ENCODE measurements at places on chromosomes 16 and 17.

DNA sequence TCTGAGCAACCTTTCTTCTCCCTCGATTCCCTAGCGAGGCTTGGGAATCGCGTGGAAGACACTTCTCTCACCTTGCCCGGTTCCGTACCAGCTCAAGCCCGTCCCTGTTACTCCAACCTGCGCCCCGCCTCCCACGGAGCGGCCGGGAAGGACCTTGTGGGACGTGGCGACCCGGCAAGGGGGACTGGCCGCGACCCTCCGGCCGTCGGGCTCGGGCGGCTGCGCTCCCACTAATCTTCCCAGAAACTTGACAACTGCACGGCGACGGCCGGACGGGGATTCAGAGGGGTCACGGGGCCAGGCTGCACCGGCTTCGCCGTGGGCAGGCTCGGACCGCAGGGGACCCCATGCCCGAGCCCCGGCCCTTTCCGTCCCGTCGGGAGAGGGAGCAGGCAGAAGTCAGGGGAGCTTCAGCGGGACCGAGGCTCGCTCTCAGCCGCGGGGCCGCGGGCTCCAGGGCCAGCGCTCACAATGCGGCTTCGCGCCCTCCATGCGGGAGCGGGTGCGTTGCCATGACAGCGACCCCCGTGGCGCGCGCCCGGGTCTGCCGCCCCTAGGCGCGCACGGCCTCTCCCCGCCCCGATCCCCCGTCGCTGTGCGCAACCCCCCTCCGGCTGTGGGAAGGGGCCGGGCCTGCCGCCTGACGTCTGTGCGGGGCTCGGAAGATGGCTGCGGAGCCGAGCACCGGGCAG lies at the start of gene SGSM2:
SGSM2 (plus strand) TSS at position 650 of the 692 bp plus-strand sequence. CDS start 188 bp downstream, outside the sequence.
- ATAC-seq = peak; percentile 19

GRCh38 chr17:50098583-50098982 lies 3.4 kb downstream of the PDK2 start:
- no peak for ATAC-seq

GRCh38 chr16:3865241-3865640 lies 15.3 kb downstream of the CREBBP start:
- no peak for ATAC-seq

DNA sequence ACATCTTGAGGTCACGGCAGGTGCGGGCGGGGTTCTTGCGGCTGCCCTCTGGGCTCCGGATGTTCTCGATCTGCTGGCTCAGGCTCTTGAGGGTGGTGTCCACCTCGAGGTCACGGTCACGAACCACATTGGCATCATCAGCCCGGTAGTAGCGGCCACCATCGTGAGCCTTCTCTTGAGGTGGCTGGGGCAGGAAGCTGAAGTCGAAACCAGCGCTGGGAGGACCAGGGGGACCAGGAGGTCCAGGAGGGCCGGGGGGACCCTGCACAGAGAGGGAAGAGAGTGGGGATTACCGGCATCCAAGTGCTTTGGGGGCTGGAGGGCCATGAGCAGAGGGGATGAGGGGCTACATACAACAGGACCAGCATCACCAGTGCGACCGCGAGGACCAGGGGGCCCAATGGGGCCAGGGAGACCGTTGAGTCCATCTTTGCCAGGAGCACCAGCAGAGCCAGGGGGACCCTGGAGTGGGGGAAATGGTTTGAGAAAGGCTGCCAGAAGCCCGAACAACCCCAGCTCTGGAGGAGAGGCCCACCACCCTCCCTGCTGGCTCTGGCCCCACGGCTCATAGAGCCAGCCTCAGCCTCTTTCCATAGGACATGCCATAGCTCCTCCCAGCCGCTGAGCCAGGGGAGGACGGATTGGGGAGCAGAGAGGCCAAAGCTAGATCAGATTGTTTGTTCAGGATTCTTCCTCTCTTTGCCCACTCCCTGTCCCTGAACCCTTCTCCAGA lies 14.6 kb downstream of the COL1A1 start:
- ATAC-seq = no peak

DNA sequence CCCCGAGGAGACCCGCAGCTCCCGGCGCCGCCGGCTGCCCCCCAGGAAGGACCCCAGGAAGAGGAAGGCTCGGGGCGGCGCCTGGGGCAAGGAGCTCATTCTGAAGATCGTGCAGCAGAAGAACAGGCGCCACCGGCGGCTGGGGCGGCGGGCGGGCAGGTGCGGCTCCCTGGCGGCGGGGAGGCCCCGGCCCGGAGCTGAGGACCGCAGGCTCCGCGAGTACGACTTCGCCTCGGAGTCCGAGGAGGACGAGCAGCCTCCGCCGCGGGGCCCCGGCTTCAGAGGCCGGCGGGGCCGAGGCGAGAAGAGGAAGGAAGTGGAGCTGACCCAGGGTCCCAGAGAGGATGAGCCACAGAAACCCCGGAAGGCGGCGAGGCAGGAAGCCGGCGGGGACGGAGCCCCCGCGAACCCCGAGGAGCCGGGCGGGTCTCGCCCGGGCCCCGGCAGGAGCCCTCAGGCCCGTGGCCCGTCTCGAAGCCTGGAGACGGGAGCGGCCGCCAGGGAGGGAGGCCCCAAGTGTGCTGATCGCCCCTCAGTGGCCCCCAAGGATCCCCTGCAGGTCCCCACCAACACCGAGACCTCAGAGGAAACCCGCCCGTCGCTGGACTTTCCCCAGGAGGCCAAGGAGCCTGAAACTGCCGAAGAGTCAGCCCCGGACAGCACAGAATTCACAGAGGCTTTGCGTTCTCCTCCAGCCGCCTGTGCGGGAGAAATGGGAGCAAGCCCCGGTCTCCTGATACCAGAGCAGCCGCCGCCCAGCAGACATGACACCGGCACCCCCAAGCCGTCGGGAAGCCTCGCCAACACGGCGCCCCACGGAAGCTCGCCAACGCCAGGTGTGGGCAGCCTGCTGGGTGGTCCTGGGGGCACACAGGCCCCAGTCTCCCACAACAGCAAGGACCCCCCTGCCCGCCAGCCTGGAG lies 22.3 kb upstream of the ZFPM1 start:
- ATAC-seq = peak; percentile 42

DNA sequence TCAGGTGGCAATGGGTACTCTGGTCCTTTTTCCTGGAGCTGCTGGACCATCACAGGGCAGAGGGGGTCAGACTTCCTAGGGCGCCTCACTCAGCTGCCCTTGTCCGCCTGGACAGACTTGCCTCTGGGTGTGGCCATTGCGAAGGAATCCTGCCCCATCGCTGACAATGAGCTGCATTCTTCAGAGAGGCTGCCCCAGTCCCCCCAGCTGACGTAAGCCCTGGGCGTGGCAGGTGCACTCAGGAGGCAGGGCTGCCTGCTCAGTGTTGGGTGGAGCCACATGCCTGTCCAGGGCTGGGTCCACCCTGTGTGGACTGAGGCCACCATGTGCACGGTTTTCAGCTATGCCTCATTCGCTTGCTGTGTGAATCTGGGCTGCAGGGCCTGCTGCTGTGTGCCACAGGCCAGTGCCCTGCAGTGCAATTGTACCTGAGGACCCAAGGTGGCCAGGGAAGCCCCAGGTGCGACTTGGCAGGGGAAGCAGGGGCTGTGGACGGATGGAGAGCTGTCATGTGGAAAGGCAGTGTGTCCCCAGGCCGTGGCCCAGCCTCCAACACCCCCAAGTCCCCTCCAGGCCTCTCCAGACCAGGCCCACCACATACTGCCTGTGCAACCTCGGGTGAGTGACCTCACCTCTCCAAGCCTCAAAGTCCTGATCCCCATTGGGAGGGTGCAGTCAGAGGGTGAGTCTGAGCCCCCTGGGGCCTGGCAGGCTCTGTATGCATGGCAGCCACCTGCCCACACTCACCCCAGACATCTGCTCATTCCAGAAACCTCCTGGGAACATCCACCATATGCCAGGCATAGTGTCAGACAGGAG lies 14.0 kb upstream of the MPRIP start:
- ATAC-seq = peak; percentile 91
